ENCODE measurements at places on chromosomes 3 and 15.

DNA sequence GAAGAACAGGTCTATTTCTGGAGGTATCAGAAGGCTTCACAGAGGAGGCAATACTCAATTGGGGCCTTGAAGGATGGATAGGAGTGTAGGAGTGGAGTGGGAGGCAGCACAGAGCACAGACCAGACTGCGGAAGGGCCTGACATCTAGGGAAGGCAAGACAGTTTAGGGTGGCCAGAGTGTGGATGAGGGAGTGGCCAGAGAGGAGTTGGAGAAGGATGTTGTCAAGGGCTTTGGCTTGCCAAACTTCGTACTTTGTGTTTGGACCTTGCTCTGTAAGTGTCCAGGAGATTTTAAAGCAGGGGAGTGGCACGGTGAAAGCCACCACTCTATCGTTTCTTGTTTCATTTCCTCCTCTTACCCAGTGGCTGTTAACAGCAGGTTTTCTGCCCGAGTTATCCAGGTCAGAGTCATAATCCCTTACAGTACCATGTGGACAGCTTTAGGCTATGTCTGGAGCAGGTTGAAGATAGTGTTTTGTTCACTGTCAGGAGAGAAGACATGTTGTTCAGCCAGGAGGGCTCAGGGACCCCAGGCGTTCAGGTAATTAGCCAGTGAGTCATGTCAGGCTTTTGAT lies 12.3 kb downstream of the SMAD3 start:
- no peak for DNase-seq

DNA sequence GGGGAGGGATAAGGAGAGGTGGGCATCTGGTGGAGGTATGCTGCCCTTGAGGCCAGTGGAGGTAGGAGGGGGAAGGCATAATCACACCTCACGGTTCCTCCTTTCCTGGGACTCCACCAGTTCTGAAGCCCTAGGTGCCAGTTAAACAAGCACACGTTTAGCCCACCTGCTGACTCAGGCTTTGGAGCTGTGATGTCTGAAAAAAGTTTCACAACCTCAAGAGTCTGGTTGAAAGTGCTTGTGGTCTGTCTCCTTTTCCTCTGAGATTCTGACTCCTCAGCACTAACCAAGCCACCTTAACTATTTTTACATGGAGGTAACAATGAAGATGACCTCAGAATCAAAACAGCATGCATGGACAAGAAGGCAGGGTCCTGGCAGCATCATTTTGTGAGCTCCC lies 23.0 kb downstream of the HPS3 start:
- peak; percentile 19 for DNase-seq

- DNase-seq = no peak
Measured at GRCh38 chr3:14496351-14496750, 43.8 kb downstream of the GRIP2 start.

DNA sequence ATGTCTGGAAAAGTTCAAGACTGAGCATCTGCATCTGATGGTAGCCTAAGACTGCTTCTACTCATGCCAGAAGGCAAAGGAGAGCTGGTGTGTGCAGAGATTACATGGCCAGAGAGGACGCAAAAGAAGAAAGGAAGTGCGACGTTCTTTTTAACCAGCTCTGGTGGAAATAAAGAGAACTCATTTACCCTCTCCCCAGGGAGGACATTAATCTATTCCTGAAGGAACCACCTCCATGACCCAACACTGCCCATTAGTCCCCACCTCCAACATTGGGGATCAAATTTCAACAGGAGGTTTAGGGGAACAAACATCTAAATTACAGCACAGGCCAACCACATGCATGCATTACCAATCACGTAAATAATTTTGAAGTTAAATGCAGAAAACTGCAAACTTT lies 1.5 kb upstream of the NCK1 start:
- DNase-seq = no peak

DNA sequence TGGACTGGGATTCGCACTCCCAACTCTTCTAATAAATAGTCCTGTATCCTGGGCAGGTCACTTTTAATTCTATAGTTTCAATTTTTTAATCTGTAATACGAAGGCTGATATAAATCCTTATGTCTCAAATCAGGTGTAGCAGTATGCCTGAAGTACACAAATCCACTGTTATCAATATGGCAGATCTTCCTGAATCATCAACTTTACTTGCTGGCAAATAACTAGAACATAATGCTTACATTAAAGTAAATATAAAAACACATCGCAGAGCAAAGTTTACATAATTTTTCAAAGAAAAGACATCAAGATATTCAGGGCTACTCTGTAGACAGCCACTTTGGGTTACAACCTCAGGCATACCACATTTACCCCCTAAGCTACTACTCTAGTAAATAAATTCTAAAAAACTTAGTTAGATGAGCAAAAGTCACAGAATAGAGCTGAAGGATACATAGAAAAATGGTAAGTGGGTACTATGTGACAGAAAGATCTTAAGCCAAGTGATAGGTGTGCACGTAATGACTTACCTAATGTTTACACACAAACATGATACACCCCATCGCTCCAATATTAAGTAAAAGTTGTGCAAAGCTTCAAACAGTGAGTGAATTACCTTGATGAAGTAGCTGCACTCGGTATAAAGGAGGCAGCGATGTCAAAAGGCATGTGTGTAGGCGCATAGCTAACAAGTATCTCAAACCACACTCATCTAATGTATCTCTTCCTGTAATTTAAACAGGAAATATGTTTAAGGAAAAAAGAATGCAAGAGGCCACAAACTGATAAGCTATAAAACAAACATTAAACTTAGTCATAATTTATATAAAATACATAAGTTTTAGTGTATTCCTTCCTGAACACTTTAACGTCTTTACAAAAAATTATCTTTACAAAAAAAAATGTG lies 127.9 kb downstream of the DMXL2 start:
- DNase-seq = no peak

DNA sequence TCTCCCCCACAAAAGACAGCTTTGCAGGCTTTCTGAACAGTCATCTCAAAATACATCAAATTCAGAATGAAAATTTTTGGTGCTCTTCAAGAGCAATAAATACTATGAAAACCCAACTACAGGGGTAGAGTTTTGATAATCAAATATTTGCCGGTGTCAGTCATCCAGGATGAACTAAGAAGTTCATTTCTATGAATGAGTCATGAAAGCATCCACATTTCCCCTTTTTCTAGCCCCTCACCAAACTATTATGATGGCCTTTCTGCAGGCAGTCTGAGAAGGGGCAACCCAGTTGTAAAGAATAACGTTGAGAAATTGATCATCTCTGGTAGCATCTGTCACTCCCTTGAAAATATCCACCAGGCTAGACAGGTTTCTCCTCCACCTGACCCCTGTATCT lies 3.1 kb upstream of the LPCAT4 start:
- no peak for DNase-seq

DNA sequence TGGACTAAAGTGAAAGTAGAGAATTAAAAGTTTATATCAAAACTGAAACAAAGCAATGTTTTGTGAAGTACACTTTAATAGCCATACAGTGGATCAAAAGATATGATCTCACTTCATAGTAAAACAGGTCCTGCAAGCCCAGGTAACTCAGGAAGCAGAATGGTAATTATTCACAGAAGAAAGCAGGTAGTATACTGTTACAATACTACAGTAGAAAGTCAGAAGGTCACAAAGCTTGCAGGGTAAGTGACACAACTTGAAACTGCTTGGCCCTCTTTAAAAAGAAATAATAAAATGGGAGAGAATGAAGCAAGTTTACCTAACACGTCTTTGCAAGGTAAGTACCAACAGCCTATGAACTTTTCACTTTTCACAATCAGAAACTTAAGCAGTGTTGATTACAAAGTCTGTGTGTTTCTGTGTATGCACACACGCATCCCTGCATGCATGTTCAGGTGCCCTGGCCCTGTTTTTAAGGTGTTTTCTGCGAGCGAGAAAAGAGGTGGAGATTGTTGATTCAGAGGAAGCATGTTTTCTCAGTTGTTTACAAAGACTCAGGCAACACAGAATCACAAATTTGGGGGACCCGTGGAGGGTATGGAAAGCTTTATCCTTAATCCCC lies at the start of gene NAALADL2:
TSS of gene NAALADL2 (plus strand) at position 221 of the 622 bp plus-strand sequence.
- DNase-seq = no peak

DNA sequence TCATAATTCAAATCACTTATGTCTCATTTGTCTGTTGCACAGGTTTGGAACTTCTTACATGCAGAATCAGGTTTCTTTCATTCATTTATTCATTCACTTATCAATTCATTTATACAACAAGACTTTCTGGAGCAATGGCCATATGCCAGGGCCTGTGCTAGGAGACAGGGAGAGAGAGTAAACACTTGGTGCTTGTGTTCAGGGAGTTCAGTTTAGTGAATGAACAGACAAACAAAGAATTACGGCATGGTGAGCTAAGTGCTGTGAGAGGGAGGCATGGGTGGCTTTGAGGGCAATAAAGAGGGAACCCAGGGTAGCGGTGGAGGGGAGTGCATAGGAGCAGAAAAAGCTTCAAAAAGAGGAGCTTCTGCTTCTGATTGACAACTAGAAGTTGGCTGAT lies 8.5 kb upstream of the IREB2 start:
- DNase-seq = no peak

DNA sequence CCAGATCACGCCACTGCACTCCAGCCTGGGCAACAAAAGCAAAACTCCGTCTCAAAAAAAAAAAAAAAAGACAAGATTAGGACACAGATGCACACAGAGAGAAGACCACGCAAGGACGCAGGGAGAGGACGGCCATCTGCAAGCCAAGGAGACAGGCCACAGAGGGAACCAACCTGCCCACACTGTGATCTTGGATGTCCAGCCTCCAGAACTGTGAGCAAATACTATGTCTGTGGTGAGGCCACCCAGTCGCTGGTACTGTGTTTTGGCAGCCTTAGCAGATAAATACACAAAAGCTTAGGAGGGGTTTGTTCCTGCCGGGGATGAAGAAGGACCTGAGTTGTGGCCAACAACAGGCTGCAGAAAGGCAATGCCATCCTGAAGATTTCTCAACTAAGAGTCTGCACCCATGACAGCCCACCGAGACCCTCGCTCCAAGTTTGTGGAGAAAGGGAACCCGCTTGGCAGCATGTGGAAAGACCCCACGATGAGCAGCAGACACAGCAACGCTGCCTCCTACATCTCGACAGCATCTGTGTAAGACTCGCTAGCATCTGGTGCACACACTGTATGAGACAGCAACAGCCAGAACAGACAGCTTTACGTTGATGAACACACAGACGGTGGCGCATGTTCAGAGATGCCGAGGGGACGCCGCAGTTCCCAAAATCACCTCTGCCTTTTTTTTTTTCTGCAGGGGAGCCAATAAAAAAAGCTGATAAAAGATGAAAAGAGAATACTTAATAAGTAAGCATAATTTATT lies 13.7 kb downstream of the CYFIP1 start:
- no peak for DNase-seq

DNA sequence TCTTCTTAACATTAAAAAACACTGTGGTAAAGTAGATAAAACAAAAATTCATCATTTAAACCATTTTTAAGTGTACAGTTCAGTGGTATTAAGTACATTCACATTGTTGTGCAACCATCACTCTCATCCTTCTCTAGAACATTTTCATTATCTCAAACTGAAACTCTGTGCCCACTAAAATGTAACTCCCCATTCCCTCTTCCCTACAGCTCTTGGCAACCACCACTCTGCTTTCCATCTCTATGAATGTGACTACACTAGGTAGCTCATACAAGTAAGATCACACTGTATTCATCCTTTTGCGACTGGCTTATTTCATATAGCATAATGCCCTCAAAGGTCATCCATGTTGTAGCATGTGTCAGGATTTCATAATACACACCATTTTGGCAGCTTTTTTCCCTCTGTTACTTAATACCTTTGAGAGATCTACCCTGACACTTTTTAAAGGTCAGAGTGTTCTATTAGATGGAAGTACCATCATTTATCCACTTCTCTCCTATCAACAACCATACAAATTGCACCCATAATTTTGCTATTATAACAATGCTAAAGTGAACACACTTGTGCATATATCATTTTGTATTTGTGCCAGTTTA lies 42.9 kb upstream of the FRMD4B start:
- no peak for DNase-seq

- DNase-seq = no peak
Measured at GRCh38 chr3:127252446-127252845, 35.4 kb downstream of the PRR20G start.

DNA sequence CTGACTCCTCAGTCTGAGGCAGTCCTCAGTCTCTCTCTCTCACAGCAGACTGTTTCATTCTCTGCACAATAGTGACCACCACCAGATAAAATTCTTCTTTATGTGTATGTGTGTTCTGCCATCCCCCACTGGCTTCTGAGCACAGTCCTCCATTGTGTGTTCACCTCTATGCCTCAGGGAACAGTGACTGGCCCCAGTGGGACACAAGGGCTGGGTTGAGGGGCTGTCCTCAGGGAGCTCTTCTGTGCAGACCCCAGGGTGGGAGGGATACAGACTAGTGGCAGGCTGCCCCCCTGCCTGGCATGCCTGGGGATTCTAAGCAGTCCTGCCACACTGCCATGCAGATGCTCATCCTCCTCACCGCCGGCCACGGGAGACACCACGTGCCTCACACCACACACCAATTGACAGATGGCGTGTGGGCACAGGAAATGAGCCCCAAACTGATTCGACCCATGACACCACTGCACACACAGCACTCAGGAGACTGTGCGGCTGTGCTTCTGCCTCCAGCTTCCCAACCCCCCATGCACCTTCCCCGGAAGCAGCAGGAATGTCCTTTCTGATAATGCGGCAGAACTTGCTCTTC lies 237.6 kb upstream of the CHRNA7 start:
- no peak for DNase-seq

- DNase-seq = no peak
Measured at GRCh38 chr3:45186871-45187270, 39.2 kb downstream of the TMEM158 start.

DNA sequence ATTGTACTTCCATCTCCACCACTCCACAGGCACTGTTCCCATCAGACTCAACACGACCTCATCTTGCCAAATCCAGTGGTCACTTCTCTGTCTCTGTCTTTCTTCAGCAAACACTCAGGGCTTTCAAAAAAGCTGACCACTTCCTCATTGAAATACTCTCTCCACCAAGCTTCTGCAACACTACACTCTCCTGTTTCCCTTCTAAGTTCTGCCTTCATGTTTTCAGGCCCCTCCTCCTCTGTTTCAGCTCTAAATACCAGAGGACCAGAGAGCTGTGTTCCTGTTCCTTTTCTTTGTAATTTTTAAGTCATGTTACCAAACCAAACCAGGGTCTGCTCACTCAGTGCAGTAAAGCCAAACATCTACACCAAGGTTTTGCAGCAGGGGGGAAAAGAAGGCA lies 33.8 kb upstream of the ACP3 start:
- no peak for DNase-seq

DNA sequence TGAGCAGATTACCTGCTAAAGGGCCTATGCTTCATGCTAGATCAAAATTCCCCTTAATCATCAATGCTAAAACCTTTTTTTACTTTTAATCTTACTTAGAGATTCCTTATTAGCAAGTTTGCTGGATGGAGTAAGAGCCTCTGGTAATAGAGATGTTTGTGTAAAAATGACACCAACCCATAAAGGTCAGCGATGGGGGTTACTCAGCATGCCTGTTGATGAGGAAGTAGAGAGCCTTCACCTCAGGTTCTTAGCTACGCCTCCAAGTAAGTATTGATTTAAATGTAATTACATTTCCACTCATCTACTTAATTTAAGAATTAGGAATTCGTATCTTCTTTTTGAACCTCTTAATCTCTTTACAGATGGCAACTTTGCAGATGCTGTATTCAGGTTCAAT lies 38.8 kb downstream of the DNAJC13 start:
- no peak for DNase-seq

GRCh38 chr3:39106851-39107387 lies 508 bp downstream of the GORASP1 start:
- peak; percentile 26 for DNase-seq

- DNase-seq = peak; percentile 74
Measured at GRCh38 chr3:72738752-72739530, 109.3 kb downstream of the SHQ1 start.

Data from activated naive CD8-positive, alpha-beta T cell treated with anti-CD3 and anti-CD28 coated beads for 36 hours (primary cell).